ENCODE measurements at places on chromosomes 1 and 21. TPM values are rescaled to one million over a fixed set of nuclear protein-coding genes. Genes with fewer than 3 reads are reported as not detected.

HAO2 gene
- total RNA-seq, result 0.73 TPM

HSPG2 gene
- total RNA-seq, result 504 TPM

CFHR3 gene
- total RNA-seq, result not detected

TMEM81 gene
- 1.3 TPM for total RNA-seq

SMIM11 gene
- 18.9 TPM for total RNA-seq

HCRTR1 gene
- not detected for total RNA-seq

HNRNPCL2 gene
- not detected for total RNA-seq

MYBPH gene
- total RNA-seq, result not detected

TFF2 gene
- total RNA-seq, result 1,039 TPM

TPTE gene
- not detected for total RNA-seq

INSRR gene
- total RNA-seq, result 0.18 TPM

HSF2BP gene
- total RNA-seq, result not detected

AVPR1B gene
- total RNA-seq, result not detected

CFAP107 gene
- total RNA-seq, result not detected

SRGAP2B gene
- 18.7 TPM for total RNA-seq

TESK2 gene
- 5.2 TPM for total RNA-seq

OSBPL9 gene
- 461 TPM for total RNA-seq

TAS1R1 gene
- not detected for total RNA-seq

SELE gene
- total RNA-seq, result 0.29 TPM

RPTN gene
- total RNA-seq, result not detected

SPRR2F gene
- total RNA-seq, result not detected

CPT2 gene
- 24.2 TPM for total RNA-seq

GRIK3 gene
- total RNA-seq, result not detected

CYP2J2 gene
- total RNA-seq, result 3.5 TPM

OR2L8 gene
- total RNA-seq, result not detected

ACTL8 gene
- total RNA-seq, result not detected

CELA2A gene
- not detected for total RNA-seq

ARHGEF16 gene
- total RNA-seq, result 110 TPM

CFHR2 gene
- not detected for total RNA-seq

LYPD8 gene
- total RNA-seq, result not detected

TSTD1 gene
- 112 TPM for total RNA-seq

CRYBG2 gene
- total RNA-seq, result 2.3 TPM

ACTA1 gene
- total RNA-seq, result not detected

Data from stomach (tissue), 19 donors.